ENCODE measurements at places on chromosomes 5 and 9.

DNA sequence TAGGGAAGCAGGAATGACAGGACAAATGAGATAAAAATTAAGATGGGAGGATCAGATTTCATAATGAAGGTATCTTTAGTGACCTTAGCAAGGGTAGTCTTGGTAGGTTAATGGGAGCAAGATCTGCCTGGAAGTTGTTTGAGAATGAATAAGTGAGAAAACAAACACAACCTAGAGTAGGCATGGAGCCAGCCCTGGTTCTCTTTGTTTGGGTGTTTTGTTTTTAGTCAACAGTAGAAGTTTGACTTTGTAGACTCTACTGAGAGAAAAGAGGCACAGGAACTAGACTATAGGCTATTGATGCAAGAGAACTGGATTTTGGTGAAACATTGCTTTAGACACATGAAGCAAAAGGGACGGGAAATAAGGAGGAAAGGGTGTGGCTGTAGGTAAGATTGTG, 40.3 kb downstream of the KCNN2 start:
- no peak for DNase-seq

DNA sequence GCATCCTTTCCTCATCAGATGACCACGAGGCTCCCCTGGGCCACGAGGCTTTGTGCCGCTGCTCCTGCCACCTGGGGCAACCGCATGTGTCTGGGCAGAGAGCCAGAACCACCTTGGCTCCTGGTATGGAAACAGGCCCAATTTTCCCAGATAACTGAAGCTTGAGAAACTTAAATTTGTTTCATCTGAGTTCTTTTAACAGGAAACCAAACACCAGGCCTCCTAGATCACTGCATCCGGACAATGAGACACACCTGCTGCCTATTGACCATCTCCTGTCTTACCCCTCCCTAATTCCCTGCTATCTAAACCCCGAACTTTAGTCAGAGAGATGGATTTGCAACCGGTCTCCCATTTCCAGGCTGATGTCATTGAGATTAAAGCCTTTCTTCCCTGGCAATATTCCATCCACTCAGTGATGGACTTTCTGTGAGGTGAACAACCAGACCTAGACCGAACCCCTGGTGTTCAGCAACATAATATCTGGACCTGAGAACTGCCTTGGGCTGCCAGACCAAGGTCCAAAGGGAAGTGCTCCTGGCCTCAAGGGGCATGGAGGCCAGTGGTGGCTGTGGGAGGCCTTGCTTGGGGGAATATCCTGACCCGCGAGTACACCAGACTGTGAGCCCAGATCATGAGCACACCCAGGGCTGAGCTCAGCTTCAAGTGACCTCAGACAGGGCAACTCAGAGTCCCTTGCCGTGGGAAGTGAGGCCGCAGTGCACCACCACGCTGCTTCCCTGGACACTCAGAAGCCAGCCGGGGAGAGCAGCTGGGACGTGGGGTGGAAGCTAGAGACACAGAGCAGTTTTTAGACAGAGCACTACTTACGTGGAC, 199.7 kb downstream of the HSPA4 start:
- no peak for DNase-seq

DNA sequence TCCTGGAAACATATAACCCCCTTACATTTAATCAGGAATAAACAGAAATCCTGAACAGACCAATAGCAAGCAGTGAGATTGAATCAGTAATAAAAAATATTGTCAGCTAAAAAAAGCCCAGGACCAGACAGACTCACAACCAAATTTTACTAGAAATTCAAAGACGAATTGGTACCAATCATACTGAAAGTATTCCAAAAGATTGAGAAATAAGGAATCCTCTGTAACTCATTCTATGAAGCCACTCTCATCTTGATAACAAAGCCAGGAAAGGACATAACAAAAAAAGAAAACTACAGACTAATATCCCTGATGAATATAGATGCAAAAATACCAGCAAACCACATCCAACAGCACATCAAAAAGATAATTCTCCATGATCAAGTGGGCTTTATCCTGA, 714.0 kb downstream of the SEMA5A start:
- DNase-seq, result no peak

GRCh38 chr9:134214766-134215419, 50.5 kb upstream of the RNU6ATAC start:
- no peak for DNase-seq

- DNase-seq, result no peak
Observed at GRCh38 chr9:114223564-114224246, 68.4 kb downstream of the COL27A1 start.

GRCh38 chr5:98414938-98415337, 358.5 kb upstream of the RGMB start:
- DNase-seq, result no peak

DNA sequence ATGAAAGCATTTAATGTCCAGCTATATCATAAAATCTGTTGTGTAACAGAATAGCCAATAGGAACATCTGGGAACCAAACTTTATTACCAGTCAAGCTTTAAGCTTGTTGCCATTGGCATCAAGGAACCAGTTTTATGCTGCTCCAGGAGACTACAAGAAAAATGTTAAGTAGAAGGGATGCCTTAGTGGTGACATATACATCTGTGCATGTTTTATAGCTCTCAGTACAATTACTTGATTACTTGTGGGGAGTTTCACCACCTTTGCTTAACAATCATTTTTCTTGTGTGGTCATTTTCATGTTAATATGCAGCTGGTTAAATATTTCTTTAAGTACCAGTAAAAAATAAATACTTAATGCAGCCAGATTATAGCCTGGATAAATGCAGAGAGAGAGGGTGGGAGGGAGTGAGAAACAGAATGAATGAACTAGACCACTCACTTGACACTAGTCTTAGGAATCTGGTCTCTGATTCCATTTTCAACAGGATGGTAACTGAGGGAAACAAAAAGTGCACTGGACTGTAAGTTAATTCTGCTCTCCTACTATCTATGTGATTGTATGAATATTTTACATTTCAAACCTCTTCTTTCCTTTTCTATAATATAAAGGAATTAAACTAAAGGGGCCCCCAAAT, 35.7 kb upstream of the LURAP1L start:
- DNase-seq, result no peak

DNA sequence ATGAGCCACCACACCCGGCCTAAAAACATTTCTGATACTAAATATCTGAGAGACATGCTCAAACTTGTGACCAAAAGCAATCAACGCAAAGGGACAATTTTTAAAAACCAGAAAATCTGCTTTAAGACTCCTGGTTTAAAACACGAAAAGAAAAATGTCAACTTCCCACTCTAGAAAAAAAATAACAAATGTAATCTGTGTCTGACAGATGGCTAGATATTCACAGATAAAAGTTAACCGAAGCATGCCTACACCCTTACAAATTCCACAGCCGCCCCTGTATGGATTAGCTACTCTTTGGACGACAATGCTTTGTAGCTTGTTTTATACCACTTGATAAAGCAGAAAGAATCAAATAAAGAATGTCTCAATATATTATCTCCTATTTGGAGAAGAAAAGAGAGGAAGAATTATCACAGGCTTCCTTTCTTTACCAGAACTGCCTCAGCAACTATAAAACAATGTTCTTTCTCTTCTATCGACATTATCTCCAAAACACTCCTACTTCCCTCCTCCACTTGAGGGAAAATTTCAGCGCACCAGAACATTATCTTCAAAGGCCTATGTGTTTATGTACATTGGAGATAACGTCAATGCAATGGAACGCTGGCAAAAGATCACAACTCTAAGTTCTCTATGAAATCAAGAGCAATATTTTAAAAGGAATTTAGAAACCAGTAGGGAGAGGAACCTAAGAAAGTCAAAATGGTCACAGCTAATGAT, 26.2 kb downstream of the CEMIP2 start:
- no peak for DNase-seq

- no peak for DNase-seq
Observed at GRCh38 chr9:137320555-137321384, 18.7 kb upstream of the NRARP start.

GRCh38 chr5:154470947-154471870, 6.8 kb downstream of the HAND1 start:
- DNase-seq, result no peak

- DNase-seq, result no peak
Observed at GRCh38 chr9:21507483-21507790, 25.3 kb upstream of the IFNE start.

DNA sequence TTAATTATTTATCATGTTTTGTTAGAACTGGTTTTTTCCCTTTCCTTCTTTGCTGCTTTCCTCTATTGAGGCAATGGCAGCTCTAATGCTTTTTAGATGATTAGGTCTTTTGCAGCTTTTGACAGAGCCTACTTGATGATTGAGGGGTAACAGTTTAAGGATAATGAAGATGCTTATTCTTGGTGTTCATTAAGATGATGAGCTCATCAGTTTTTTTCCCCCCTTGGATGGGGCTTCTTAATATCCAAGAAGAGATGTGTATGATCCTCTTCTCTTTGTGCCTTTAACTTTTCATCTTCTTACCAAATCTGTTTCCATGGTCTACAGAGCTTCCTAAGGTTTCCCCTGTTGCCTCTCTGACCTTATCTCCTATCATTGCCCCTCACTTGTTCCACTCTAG, 15.8 kb downstream of the RBM27 start:
- DNase-seq, result no peak

Data from putamen (tissue), 1 donor.